ENCODE measurements at places on chromosomes 16 and 17.
A peak's percentile ranks its signal among the peaks of the same experiment; 100 is the strongest.

- no peak for DNase-seq
Measured at GRCh38 chr17:15422392-15422965, 44.9 kb downstream of the CDRT4 start.

DNA sequence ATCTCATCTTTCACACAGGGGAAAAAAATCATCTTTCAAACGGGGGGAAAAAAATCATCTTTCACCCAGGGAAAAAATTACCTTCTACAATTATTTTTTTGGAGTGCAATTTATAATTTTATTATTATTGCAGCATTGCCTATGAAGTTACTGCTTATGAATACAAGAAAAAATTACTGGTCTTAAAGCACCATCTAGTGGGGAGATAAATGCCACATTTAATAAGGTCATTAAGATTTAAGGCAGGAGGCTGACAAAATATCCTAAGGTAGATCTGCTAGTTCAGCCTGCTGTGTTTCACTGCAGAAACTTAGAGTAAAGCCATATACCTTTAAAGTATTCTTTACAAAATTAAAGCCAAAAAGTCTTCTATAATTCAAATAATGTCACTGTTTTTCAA is 13.7 kb downstream of the SHCBP1 start:
- DNase-seq = no peak

DNA sequence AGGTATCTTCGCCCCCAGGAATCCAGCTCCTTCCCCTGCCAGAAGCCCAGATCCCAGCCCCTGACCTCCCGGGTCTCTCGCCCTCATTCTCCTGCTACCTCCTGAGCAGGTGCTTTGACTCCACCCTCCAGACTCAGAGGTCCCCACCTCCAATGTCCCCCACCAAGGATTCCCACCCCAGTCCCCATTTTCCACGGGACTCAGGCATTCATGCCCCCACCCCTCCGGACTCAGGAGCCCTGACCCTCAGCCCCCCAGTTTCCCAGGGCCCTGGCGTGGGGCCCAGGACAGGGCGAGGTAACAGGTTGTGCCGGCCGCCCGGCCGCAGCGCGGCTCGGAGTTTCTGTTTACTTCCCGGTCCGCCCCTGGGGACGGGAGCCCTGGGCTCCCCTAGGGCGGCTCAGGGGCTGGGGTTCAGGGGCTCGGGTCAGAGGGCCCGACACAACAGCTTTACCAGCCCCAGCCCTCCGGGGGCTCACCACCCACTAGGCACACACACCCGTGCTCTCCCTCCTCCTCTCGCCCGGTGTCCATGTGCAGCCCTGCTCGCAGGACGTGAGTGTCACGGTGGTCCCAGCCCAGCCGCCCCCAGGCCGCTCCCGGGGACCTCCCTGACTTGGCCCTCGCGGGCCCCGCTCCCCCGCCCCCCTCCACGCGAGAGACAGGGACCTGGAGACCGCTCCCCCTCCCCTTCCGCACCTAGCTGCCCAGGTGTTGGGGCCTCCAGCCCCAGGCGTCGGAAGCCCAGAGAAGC is 595 bp downstream of the BICDL2 start:
- no peak for DNase-seq

DNA sequence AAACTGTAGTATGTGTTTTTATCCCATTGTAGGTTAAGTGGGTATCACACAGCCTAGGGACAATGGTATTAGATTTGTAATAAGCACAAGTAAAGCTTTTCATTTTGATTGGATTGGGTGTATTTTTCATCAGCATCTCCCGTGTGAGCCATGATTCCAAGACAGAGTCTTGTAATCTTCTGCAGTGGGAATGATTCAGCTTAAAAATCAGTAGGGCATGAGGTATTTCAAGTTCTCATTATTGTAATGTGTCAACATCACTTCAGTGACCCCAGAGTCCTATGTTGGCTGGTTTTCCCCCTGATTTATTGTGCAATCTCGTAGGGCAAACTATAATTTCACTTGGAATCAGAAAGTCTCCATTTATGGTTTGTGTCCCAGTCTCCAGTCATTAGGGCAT is 833.2 kb upstream of the RBFOX1 start:
- DNase-seq = no peak

DNA sequence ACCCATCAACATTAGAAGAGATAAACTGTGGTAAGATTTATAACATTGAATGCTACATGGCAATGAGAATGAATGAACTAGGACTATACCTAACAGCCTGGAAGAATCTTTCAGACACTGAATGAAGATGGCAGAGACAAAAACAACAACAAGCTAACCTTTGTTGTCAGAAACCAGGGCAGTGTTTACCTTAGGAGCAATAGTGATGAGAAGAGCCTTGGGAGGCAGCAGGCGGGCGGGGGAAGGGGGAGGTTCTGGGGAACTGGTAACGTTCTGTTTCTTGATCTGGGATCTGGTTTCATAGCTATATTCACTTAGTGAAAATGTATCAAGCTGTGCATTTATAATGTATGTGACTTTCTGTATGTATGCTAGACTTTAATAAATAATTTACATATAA is 139.0 kb upstream of the TNRC6C start:
- DNase-seq = no peak

DNA sequence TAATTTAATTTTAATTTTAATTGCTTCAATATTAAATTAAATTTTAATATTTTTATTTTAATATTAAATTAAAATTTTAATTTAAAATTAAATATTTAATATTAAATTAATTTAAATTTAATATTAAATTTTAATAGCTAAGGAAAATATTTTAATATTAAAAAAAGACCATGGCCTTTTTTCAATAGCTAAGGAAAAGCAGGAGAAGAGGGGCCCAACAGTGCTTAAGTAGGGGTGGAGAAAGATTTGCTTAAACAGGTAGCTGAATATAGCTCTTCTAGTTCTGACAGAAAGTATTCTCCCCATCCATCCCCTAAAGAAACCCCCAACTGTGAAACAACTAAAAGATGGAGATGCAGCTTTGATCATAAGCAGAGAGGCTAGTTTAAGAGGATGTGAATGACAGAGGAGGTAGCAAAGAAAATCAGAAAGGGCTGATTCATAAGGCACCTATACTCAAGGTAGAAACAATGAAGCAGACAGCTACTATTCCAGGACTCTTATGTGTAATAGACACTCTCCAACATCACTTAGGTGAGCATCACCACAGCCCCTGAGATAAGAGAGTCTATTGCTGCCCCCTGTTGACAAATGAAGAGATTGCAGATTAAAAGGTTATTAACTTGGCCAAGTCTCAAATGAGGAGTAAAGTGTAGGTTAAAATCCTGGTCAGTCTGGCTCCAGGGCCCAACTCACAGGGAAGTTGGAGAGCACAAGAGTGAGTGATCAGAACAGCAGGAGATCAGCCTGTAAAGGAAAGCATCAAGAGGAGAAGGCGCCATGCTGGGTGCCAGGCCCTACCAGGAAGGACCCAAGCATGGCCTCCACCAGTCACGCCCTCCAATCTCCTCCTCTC is 7.8 kb upstream of the RNASEK start:
- no peak for DNase-seq

DNA sequence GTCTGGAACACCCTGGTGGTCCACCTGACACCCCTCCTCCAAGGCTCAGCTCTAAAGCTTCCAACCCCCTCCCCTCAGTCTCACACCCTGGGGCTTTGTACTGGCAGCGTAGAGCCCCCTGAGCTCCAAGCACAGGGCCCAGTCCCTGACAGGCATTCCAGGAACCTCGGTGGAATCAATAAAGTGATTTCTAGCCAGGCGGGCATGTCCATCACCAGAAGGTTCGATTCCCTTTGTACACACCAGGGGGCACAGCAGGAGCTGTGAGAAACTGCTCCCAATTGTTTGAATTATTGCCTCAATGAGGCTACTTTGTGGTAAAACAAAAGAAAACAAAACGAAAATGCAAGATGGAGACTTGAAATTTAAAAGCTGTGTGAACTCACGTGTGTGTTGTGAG is 51.8 kb downstream of the SMPD3 start:
- peak; percentile 57 for DNase-seq

DNA sequence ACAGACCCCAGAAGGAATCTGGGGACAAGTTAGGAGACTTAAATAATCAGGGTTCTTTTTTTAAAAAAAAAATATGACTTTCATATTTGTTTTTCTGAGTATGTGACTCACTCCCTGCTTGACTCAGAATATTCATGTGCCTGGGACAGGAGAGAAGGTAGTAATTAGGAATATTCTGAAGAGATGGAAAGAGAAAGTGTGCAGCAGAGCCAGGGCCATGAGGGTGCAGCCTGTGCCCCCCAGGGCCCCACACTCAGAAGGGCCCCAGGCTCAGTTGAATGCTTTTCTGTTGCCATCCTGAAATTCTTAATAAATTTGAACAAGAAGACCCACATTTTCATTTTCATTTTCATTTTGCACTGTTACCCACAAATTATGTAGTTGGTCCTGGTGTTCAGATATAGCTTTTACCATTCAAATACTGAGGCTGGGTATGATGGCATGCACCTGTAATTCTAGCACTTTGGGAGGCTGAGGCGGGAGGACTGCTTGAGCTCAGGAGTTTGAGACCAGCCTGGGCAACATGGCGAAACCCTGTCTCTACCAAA is 11.5 kb upstream of the LONP2 start:
- peak; percentile 20 for DNase-seq

All from activated naive CD4-positive, alpha-beta T cell treated with anti-CD3 and anti-CD28 coated beads, Interleukin-2, amount 50 U/mL, for 16 hours (primary cell).